ENCODE measurements at places on chromosomes 16 and 17.

DNA sequence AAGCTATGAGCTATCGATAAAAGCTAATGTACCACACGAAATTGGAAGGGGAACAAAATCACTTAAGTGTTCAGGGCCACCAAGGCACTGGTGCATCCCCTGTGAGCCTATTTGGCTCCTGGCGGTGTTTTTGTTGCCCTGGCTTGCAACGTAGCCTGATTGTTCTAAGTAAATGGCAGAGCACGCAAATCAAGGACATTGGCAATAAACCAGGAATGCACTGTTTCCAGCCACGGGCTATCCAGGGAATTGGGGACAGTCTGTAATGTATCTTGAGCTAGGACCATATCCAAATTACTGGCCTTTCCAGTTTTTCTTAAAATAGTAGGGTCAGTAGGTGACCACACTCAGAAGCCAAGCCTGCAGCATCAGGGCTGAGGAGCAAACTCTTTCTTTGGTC lies 734.0 kb downstream of the MAF start:
- no peak for DNase-seq

GRCh38 chr16:47983999-47984580 lies 171.7 kb downstream of the ABCC12 start:
- DNase-seq: no peak

GRCh38 chr16:7755347-7755882 lies 422.8 kb downstream of the RBFOX1 start:
- DNase-seq: no peak

DNA sequence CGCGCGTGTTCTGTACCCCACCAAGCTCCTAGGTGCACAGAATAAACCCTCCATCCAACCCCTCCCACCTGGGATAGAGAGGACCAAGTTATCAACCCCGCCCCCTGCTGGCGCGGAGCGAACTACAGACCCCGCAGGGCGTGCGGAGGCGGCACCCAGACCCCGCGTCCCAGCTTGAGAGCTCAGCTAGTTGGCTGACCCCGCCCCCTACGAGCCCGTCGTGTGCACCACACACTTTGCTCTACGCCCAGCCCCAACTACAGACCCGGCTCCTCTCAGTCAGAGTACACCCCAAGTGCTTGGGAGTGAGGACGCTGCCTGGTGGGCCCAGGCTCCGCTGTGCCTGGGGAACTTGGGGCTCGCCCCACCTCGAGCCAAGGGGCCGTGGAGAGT lies 1.5 kb downstream of the GRIN2A start:
- DNase-seq: peak; percentile 43

DNA sequence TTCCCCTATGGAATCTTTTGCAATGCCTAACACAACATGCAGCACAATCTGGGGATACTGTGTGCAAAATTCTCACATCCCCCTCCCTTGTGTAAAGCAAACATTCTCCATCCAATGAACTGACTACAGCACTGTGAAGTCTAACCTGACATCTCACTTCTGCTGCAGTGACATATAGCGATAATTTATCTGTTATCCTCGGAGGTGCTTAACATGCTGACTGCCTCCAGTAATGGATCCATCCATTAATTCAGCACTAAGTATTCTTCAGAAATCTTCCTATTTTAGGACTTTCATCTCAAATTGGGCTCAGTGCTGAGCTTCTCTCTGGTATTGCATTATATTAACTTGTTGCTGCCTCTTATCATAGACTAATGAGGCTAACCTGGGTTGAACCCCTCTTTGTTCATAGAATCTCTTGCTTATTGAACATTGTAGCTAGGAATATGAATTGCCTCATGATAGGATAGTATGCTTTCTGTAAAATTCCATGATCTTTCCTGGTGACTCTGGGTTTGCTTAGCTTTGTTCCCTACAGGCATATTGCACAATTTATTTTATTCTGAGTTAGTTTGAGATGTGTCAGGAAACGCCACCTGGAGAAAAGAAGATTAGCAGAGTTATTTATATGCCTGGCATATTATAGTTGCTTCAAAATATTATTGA lies 187.9 kb downstream of the CNTNAP4 start:
- DNase-seq: no peak

GRCh38 chr17:8125154-8125946 lies 1.4 kb upstream of the HES7 start:
- peak; percentile 90 for DNase-seq

DNA sequence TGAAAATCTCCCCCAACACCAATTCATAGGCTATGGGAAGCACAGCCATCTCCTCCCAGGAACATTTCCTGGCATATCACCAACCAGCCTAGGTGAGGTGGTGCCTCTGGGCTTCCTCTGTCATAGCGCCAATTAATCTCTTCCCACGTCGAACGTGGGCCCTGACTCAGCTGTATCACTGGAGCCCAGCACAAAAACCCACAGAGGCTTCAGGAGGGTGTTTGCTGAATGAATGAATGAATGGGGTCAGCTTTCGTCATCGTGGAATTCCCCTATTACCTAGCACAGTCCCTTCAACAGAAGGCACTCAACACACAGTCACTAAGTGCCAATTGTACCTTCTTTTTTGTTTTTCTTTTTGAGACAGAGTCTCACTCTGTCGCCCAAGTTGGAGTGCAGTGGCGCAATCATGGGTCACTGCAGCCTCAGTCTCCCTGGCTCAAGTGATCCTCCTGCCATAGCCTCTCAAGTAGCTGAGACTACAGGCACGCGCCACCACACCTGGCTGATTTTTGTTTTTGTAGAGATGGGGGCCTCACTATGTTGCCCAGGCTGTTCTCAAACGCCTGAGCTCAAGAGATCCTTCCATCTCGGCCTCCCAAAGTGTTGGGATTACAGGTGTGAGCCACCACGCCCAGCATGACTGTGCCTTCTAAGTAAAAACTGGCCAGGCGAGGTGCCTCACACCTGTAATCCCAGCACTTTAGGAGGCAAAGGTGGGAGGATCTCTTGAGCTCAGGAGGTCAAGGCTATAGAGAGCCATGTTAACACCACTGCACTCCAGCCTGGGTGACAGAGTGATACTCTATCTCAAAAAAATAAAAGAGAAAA lies 4.1 kb downstream of the ZNF688 start:
- no peak for DNase-seq

- no peak for DNase-seq
These were observed 106.8 kb downstream of the LITAF start for GRCh38 chr16:11479916-11480315.

DNA sequence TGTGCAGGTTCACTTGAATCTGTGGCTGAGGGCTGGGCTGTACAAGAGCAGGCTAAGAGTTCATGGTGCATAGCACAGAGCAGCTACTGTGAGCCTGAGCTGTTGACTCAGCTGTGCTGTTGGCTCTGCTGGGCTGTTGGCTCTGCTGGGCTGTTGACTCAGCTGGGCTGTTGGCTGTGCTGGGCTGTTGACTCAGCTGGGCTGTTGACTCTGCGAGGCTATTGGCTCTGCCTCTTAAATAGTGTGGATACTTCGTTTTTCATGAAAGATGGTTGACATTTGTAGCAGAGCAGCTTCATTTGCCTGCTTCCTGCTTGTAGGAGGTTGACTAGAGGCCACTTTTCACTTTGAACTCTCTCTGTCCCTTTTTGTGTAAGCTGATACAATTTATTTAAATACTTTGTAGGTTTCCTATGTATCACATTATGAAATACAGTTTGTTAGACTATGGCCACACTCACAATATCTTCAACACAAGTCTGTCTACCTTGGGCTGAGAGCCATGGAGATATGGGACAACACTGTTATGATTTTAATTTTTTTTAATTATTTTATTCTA lies 40.3 kb upstream of the CCNF start:
- DNase-seq: no peak

All from left hindlimb (tissue), 1 donor.